ENCODE measurements at places on chromosomes 4 and X.

- DNase-seq: no peak
These were observed 31.0 kb upstream of the SLC25A4 start for GRCh38 chr4:185112104-185112503.

DNA sequence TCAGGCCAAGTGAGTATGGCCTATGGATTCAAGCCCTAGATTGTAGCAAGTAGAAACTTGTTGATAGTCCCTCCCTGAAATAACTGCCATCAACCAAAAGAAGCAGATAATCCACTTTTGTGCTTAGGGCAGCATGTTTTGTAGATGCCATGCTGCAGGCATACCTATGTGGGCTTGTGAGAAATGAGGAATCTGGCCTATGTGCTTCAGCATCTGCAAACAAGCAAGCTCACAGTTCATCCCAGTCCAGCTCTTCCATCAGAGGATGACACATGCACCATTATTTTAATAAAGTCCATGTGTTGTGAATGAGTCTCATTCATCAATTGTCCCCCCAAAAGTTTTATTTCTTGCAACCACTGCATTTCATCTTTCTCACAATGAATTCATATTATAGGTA is 421.9 kb upstream of the DIPK2B start:
- no peak for DNase-seq

- no peak for DNase-seq
These were observed 926 bp downstream of the NDP start for GRCh38 chrX:43971966-43972961.

GRCh38 chr4:170374770-170375169 is 285.0 kb upstream of the AADAT start:
- no peak for DNase-seq

- DNase-seq: no peak
These were observed 41.6 kb upstream of the ACSL4 start for GRCh38 chrX:109774706-109775105.

DNA sequence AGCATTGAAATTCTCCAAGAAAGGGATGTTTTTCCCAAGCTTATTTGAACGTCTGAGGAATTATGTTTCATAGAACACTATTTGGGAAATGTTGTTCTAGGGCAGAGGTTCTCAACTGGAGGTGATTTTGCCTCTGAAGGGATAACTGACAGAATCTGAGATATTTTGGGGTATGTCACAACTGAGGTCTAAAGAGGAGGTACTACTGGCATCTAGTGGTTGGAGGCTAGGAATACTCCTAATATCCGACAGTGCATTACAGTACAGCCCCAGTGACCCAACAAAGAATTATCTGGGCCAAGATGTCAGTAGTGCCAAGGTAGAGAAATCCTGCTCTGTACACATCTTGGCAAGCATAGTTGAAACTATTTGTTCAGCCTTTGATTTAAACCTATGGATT is 6.4 kb downstream of the HSPA4L start:
- no peak for DNase-seq

All from stimulated activated CD4-positive, alpha-beta T cell treated with anti-CD3 and anti-CD28 coated beads, Interleukin-4, amount 100 ng/mL, for 24 hours (primary cell).